ENCODE measurements at places on chromosomes 2 and 18.

DNA sequence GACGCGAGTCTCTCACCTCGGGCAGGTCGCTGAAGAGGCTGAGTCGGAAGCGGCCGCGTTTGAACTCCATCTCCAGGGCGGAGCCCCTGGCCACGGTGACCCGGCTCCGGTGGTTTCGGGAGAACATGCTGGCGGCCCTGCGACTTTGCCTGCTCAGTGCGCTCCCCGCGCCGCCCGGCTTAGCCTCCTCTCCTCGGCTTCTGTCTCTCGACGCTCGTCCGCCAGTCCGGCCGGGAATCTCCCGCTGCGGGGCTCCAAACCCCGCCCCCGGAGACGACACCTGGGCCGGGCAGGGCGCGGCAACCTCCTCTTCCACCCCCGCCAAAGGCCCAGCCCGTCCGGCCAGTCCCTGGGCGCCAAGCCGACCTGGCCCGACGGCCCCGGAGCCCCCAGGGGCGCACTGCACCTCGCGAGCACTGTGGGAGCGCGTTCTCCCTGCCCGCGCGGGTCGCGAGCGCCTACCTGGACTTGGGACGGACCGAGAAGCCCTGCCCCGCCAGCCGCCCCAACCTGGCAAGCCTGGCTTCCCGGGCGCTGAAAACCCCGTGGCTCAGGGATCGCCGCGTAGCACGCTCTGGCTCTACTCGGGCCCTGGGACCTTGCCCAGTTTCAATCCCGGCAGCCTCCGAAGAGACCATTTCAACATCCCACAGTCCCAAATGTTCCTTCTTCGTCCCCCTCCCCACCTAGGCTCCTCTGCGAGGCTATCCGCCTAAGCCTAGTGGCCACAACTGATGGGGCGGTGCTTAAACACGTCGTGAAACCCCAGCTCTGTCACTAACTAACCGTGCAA lies at the start of gene RTKN:
Gene RTKN (minus strand): TSS at position 248 of the 793 bp plus-strand sequence. CDS start 121 bp downstream, at position 127.
- DNase-seq = peak; percentile 51

GRCh38 chr2:138445227-138445626 lies 56.3 kb upstream of the SPOPL start:
- DNase-seq = no peak

GRCh38 chr2:16322308-16323125 lies 343.1 kb downstream of the CYRIA start:
- DNase-seq = no peak

DNA sequence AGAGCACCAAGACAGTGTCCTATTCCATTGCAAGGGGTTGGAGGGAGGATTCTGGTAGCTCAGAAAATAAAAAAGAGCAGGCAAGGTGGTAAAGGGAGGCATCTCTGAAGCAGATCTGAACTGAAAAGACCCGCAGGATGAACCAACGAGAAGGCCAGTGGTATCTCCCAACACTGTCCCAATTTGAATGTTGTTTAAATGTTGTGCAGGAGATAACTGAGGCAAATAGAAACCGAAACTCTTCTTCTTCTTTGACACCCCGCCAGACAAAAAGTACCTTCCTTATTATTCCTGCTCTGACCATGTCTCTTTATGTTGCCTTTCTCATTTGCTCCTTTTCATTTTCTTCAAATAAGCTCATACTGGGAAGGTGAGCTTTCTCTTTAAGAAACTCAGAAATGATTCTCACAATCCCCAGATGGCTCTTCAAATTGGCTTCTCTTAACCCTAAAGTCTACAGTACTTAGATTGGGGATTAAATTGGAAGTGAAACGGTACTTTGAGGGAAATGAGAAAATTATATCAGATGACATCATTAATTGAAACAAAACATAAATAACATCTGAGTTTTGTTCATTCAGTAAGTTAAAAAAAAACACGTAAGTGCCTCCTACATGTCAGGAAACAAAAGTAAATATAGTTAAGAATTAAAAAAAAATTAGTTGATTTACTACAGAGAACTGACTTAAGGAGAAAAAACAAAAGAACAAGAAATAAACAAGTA lies 143.6 kb downstream of the WDPCP start:
- no peak for DNase-seq

DNA sequence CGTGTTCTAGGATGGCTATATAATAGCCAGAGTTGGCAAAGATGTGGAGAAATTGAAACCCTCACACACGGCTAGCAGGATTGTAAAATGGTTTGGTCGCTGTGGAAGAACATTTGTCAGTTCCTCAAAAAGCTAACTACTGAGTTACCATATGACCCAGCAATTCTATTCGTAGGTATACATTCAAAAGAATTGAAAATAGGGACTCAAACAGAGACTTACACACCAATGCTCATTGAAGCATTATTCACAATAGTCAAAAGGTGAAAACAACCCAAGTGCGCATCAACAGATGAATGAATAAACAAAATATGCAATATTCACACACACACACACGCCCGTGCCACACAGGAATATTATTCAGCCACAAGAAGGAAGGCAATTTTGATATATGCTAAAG lies 98.7 kb downstream of the PLA2R1 start:
- no peak for DNase-seq

DNA sequence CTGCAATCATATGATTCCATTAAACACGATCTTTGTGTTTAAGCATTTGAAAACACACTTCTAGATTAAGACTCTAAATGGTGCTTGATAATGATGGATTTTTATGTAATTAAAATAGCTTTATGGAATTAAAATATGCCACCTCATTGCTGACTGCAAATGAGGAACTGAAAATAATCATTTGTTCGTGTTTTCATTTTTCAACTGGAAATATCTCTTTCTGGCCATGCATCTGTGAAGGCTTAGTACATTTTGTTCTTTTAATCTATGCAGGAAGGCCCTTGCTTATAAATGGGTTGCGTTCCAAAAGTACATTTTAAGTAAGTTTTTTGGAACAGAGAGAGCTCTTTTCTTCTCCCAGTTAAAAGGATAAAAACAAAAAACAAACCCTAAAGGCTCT lies 125.5 kb downstream of the MC4R start:
- DNase-seq = no peak
